Panc1 (cell line): ENCODE measurements at places on chromosomes 6 and 20. TPM values are rescaled to one million over a fixed set of nuclear protein-coding genes. Genes with fewer than 3 reads are reported as not detected.

Gene WFDC12
- total RNA-seq: not detected

Gene DDX43
- 24.9 TPM for total RNA-seq

Gene ADGRG6
- total RNA-seq: 259 TPM

Gene CFAP206
- total RNA-seq: 2.4 TPM

Gene MAS1
- not detected for total RNA-seq

GRCh38 chr20:17679941-17680835 lies 1.9 kb downstream of the RRBP1 start:
- DNase-seq: peak; percentile 22

DNA sequence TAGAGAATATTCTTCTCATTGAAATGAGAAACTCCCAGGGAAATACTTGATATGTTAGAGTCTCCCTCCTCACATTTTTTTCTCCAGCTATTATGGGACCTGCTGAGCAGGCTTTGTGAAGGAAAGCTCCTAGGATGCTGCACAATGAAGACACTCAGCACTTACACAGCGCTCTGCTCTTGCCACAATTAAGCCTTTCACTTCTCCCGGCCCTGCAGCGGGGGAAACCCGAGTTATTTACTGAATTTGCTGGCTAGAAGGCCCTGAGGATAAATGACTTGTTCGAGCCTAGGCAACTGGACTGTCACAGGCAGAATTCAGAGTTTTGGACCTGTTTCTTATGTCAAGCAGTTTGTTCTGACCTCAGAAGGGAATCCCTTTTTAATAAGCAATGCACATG lies 102.0 kb downstream of the MAP3K7 start:
- DNase-seq: no peak

- DNase-seq: no peak
These were observed 9.7 kb downstream of the HLA-DOB start for GRCh38 chr6:32807020-32807580.

- no peak for DNase-seq
These were observed 3.4 kb downstream of the ADA start for GRCh38 chr20:44648068-44648467.

- no peak for DNase-seq
These were observed 736.6 kb downstream of the EPHA7 start for GRCh38 chr6:92682516-92683398.

DNA sequence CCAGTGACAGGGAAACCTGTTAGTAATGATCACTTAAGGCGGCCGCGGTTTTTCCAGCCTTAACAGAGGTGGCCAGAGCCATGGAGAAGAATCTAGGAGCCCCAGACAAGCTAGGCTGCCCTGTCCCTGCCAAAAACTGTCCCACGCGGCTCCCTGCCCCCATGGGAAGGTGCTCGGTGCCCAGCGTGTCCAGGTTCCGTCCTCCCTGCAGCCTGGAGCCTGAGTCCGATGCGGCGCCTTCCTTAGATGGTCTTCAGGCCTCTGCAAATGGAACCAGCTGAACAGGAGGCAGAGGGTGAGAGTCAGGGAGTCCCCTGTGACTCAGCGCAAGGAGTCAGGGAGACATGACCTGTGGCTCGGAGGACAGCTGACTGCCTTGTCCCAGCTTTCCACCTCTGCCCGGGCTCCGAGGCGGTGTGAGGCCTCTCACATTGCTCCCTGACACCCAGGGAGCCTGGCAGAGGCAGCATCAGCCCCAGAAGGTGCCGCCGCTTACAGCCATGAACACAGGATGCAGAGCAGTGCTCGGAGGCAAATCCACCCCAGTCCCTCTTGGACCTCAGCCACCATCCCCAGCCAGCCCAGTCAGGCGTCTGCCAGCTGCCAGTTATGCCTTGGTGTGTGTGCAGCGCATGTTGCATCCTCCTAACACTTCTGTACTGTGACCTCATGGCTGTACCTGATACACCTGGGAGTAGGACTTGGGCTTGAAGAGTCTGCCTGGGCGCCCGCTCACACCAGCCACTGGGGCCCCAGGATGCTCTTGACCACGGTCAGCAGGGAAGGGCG lies 377.7 kb downstream of the CDH4 start:
- no peak for DNase-seq

- no peak for DNase-seq
These were observed 13.4 kb downstream of the CASP8AP2 start for GRCh38 chr6:89843070-89843469.

GRCh38 chr6:3324262-3324942 lies 65.7 kb downstream of the PSMG4 start:
- no peak for DNase-seq

- DNase-seq: no peak
These were observed 16.1 kb upstream of the LAMP5 start for GRCh38 chr20:9498322-9498721.

DNA sequence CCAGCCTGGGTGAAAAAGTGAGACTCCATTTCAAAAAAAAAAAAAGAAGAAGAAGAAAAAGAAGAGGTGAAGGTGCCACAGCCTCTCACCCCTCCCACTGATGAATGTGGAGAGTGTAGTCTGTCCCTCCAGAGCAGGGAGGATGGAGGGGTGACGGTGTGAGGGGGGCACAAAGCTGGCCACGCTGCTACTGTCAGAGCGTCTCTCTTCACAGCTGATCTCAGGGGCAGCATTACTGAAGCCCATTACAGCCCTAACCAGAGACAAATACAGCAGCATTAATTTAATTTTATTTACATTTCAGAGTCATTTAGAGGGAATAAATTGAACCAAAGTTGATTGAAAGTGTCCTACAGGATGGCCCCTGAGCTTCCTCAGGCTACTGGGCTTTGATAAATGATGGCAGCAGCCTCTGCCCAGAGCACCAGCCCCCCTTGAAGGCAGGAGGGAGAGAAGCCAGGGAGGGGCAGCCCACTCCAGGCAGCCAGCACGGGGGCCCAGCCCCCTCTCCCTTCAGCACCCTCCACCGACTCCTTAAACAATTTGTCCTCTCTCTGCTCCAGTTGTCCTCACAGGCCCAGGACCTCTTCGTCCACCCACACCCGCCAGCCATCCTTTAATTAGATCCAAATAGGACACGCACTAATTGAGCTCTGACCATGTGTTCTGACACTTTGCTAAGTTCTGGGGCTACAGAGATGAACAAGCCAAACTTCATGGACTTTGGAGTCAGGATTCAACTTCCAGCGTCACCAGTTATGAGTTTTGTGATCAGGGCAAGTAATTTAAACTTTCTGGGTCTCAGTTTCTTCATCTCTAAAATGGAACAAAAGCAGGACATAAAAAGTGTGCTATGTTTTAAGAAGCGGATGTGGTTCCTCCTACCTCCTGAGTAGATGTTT lies 18.6 kb upstream of the ZFAND3 start:
- DNase-seq: no peak

- DNase-seq: no peak
These were observed 230.7 kb upstream of the QKI start for GRCh38 chr6:163183806-163184205.

- no peak for DNase-seq
These were observed 18.6 kb upstream of the SPDEF start for GRCh38 chr6:34574647-34575293.
